ENCODE measurements at places on chromosomes 7 and 10.

GRCh38 chr10:76939933-76940468, 697.6 kb downstream of the KCNMA1 start:
- no peak for DNase-seq

DNA sequence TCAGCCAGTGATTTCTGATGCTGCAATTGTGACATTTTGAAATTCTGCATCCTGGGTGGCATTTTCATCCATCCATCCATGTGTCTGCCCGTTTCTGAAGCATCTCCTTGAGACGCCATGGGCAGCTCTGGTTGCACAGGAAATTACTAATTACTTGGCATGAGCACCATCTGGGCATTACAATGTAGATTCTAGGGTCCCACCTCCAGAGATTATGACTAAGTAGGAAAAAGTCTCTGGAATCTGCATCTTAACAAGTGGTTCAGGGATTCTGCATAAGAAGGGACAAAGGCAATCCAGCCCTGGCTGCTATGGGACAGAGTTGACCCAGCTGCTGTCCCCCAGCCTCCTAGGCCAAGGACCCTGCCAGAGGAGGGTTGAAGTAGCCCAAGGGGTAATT, 65.3 kb downstream of the CUZD1 start:
- DNase-seq: no peak

GRCh38 chr10:13247246-13247645, 13.1 kb upstream of the UCMA start:
- no peak for DNase-seq

GRCh38 chr10:119908166-119908565, 15.6 kb downstream of the SEC23IP start:
- no peak for DNase-seq

GRCh38 chr7:33193308-33193864, 64.0 kb downstream of the BBS9 start:
- no peak for DNase-seq

DNA sequence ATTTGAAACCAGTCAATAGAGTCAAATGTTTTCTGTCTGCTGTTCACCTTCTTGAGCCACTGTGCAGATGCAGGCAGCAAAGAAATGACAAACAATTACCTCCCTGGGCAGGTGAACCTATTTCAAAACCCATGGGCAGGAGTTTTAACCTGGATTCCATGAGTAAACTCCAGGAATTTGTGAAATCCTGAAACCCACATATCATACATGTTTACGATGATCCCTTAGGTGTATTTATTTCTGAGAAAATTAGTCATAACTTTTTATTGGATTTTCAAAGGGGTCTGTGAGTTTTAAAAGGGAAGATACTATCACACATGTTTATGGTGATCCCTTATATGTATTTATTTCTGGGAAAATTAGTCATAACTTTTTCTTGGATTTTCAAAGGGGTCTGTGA, 59.8 kb downstream of the ARL5B start:
- DNase-seq: no peak

DNA sequence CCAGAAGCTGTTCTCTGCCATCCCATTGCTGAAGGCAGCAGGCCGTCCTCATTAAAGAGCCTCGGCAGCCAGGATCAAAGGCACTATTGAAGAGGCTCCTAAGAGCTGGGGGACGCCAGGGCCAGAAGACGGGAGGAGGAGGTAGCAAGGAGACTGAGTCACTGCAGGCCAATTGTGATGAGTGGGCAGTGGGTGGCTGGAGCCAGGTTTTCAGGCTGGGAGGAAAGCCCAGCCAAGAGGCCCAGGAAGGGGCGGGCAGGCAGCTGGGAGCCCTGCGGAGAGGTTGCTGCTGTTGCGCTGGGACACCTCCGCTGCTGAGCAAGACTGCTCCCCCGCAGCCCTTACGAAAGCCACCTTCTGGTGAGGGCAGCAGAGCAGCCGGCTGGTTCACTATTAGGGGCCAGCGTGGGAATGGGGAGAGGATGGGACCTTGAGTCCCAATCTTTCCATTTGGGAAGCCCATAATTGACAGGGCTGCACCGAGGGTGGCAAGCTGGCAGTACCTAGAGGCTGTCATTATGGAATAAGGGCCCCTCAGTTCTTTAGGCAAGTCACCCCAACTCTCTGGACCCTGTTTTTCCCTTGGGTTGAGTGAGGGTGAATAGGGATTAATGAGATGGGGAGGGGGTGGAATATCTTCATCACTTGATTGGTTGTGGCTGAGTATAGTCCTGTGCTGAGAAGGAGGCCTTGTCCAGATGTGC, 48.4 kb downstream of the UNC5B start:
- no peak for DNase-seq

- DNase-seq: no peak
These were observed 84.8 kb upstream of the GRM3 start for GRCh38 chr7:86558680-86559501.

DNA sequence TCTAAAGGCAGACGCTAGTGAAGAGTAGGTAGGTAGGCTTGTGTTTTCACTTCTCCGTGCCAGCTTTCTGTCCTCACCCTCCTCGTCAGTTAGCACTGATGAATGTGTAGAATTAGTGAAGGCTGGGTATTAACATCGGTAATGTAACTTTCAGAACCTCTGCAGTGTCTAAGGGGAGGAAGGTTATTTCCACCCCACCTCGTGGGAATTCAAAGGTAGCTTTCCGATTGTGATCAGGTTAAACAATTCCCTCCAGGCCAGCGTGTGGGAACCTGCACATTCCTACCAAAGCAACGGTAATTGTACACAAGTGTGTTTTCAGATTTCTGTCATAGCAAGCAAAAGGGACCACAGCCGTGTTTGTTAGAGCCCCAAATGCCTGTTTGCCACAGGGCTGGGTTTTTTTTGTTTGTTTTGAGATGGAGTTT, 405.0 kb upstream of the GALNT17 start:
- DNase-seq: no peak

- no peak for DNase-seq
These were observed 506.4 kb downstream of the KCNMA1 start for GRCh38 chr10:77131214-77131613.

- DNase-seq: no peak
These were observed 3.0 kb upstream of the LIPK start for GRCh38 chr10:88702848-88703597.

GRCh38 chr7:139854124-139854511, 25.1 kb downstream of the TBXAS1 start:
- DNase-seq: no peak

DNA sequence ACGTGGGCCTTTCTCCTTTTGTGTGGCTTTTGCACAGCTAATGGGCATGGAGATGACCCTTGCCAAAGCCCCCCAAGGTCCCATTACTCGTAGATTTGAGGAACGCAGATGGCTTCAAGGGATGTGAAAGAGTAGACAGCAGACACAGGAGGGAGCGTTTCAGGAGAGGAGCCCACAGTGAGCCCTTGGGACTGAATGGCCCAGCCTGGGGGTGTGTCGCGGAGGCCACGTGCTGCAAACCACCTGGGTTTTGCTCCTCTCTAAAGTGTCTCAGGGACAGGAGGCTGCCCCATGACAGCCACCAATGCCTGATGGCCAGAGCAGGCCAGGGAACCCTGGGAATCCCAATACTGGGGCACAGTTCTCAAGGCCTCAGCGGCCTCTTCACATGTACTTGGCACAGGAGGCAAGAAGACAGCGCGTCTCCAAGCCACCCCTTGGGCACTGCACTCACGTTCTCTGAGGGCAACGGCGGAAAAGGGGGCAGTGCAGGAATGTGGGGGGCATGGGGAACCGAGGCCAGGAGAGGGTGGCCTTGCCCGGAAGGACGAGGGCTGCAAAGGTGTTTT, 185.2 kb downstream of the WDR37 start:
- DNase-seq: no peak

DNA sequence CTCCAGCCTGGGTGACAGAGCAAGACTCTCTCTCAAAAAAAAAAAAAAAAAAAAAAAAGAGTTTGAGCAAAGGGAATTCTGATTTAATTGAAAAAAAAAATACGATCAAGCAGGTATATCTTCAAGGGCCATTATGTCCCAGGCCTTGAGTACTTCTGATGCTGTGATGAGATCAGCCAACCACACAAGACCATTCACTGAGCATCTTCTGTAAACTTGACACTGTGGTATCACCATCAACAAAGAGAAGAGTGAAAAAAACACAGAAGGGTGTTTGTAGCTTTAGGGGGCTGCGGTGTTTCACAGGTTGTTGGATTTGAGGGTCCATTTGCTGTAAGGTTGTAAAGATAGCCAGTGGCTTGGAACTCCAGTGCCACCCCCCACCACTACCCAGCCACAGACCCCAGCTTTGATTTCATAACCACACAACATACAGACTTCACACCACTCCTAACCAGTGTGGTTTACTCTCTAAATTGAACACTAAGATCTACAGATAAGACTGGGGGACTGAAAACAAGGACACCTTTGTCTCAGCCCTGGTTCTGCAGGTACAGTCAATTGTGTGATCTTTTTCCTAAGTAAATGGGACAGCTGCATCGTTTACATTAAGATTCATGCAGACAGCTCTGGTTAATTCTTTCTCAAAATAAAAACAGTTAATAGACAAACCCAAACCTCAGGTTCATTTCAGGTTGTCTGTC, 66.4 kb downstream of the CDC123 start:
- DNase-seq: no peak

- no peak for DNase-seq
These were observed 29.8 kb downstream of the ZMIZ1 start for GRCh38 chr10:79098596-79099015.

DNA sequence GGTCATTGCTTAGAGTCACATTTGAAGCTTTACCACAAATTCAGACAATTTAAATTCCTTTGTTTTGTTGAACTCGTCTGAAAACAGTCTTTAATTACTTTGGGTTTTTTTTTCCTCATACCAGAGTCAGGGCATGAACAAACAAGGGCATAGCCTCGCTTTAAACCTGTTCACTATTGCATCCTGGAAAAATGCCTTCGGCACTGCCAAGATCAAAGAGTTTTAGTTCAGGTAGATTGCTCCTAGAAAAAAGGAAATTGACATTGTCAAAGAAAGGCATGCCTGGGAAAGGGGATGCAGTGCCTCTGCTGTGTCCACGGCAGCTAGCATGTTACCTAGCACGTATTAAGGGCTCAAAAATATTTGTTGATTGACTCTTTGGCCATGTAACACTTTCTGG, 235.1 kb downstream of the ARHGAP21 start:
- DNase-seq: no peak

GRCh38 chr10:95168694-95169093, 25.3 kb upstream of the ACSM6 start:
- DNase-seq: no peak

- DNase-seq: no peak
These were observed 23.1 kb upstream of the MACC1 start for GRCh38 chr7:20240080-20240926.

DNA sequence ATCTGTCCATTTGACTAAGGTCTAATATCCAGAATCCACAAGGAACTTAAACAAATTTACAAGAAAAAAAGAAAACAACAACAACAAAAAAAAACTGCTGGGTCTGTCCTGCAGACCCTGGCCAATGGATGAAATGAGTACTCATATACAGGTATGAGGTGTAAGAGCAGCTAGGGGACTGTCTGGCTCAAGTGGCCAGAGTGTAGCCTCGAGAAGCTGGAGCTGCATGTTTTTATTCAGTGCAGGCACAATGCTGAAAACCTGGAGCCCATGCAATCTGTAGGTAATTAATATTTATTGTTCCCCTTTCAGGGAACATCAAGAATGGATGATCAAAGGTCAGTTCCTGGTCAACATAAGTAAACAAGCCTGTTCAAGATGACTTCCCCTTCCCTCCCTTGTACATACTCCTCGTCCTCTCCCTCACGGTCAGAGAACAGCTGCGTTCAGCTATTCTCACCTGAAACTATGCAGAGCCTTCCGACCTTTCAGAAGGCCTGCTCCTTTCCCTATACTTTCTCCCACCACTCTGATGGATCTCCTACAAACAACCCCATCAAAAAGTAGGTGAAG, 15.5 kb downstream of the CYP2C19 start:
- DNase-seq: no peak

DNA sequence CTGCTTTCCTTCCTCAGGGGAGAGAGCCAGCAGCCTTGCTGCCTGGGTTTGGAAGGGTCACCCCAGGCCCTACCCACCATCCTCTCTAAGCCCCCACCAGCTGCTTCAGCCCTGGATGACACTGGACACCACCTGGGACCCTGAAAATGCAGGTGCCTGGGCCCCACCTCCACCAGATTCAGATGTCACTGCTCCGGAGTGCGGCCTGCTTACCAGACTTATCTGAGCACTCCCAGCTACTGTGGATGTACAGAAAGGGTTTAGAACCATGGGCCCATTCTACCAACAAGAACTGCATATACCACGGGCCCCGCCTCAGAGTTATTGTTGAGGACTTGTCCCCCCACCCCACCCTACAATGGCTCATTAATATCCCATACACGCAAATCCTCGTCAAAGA, 172.3 kb downstream of the PTPRN2 start:
- no peak for DNase-seq

DNA sequence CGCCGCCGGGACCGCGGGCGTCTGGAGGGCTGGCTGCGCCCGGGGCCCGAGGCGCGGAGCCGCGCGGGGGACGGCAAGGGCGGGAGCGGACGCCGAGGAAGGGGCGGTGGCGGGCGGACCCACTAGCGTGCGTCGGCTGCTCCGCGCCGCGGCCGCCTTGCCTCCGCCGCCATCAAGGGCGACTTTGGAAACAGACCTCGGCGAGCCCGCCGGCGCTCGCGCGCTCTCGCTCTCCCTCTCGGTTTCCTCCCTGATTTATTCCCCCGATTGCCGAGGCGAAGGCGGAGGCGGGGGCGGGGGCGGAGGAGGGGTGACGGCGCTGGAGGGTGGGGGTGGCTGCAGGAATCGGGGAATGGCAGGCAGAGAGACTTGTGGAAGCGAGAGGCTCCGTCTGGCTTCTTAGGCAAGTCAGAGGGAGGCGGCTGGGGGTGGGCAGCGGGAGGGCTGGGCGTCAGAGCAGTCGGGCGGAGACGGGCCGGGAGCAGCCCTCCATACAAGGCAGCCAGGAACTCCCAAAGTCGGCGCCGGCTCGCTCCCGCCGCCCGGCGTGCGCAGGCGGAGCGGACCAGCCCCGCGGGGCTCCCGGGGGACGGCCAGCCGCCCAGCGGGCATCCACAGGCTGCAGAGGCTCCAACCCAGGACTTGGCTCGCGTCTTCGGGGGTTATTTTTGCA, at the start of gene CACNA2D1:
Gene CACNA2D1 (minus strand): TSS at position 231 of the 673 bp plus-strand sequence.
- DNase-seq: no peak

DNA sequence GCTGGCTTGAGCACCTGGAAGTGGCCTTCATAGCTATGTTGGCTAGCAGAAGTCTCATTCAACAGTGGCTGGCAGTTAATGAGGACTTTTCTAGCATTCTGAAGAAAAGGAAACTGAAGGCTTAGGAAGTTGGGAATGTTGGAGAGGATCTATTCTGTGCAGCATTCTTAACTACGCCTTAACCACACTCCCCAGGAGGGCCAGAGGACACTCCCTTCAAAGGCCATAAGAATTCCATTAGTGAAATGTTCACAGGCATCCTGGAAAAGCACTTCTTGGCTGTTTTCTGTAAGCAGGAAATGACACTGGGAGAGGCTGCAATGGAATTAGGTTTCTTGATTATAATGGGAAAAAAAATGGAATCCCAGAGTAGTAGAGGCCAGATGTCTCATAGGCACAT, 188.9 kb downstream of the ARHGAP12 start:
- DNase-seq: no peak

- no peak for DNase-seq
These were observed 5.8 kb upstream of the ESYT2 start for GRCh38 chr7:158834878-158835784.

GRCh38 chr10:101151395-101151794, 20.3 kb downstream of the TLX1 start:
- no peak for DNase-seq

- no peak for DNase-seq
These were observed 4.8 kb downstream of the DENND2A start for GRCh38 chr7:140635816-140636215.

- no peak for DNase-seq
These were observed 242.6 kb upstream of the ZNF32 start for GRCh38 chr10:43891241-43891640.

GRCh38 chr10:125983161-125983560, 86.8 kb downstream of the FANK1 start:
- no peak for DNase-seq
